ENCODE measurements at places on chromosomes 7 and 10.
A peak's percentile ranks its signal among the peaks of the same experiment; 100 is the strongest.

GRCh38 chr7:37118004-37118403 is 330.7 kb downstream of the ELMO1 start:
- DNase-seq, result no peak

DNA sequence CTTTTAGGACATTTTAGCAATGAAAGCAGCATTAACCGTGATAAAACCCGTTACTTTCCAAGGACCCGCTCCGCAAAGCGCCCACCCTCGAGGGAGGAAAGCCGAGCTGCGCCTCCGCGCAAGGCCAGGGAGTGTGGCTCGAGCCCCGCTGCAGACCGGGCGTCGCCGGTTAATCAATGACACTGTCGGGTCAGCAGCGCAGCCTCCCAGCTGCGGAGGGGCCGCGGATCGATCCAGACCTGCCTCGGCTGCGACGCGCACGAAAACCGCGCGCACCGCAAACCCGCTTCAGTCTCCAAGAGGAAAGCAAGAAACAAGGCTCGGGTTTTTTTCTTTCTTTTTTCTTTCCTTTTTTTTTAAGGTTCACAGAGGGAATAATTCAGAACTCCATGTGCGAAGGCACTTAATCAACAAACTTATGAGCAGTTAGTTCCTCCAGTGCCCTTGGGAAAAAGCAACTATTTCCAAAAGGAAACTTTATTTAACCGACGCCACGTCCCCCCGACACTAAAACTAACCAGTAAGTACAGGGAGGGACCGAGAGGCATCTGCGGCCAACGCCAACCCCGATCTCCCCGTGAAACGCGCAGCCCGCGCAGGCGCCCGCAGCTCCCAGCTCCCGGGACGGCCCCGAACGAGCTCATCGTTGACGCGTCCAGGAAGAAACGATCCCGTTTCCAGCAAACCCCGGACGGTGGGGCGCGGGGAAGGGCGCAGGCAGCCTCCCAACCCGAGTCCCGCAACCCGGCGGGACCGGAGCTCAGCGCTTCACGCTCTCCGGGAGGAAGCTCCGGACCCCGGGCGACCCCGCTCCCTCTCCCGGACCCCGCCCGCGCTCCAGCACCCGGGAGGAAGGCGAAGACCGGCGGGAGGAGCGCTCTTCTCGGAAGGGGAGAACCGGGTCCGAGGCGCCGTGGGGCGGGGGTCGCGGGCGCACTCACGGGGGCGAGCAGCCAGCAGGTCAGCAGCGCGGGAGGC is 598 bp downstream of the VIPR2 start:
- no peak for DNase-seq

- no peak for DNase-seq
These were observed 99.4 kb upstream of the TMEM106B start for GRCh38 chr7:12111422-12112405.

GRCh38 chr7:44646176-44646920 is 39.9 kb downstream of the OGDH start:
- DNase-seq, result no peak

DNA sequence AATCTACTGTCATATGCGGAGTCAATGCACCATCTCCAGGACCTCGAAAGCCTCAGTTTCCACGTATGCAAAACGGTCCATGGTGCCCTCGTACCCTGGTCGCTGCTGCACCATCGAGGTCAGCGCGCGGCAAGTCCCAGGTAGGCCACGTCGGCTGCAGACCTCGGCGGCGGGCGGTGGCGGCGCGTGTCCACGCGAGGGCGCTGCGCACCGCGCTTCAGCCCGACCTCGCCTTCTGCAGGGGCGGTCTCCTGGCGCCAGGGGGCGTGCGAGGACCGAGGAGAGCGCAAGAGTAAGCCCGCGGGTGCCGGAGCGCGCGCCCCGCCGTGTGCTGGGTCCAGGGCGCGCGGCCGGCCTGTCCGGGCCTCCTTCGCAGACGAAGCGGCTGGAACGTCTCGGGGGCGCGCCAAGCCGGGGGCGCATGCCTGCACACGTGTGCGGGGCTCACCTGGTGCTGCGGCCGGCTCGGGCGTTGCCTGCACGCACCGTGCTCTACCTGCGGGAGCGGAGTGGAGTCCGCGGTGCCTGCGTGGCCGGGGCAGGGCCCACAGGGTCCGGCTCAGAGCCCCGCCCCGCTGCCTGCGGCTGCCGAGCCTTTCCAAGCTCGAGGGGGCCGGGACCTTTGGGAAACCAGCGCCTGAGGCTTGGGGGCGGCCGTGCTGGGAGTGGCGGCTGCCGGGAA is 54.0 kb downstream of the GLRX3 start:
- peak; percentile 90 for DNase-seq

- DNase-seq, result no peak
These were observed 400.5 kb upstream of the GRM3 start for GRCh38 chr7:86243171-86243570.

DNA sequence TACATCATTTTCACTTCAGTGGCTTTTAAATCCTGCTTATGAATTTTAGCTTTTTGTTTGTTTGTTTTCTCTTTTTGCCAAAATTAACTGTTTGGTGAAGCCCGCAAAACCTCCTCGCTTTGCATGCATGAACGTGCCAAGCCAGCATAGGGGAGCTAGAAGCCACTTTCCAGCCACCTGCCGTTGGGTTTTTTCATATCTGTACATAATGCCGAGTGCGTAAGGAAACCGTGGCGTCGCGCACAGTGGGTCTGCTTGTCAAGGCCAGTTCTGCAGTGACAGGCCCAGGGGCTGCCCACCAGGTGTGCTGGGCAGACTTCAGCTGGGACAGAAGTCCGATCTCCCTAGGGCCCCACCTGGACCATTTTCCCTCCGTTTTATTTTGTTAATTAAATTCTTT is 41.1 kb downstream of the WIPI2 start:
- DNase-seq, result no peak

DNA sequence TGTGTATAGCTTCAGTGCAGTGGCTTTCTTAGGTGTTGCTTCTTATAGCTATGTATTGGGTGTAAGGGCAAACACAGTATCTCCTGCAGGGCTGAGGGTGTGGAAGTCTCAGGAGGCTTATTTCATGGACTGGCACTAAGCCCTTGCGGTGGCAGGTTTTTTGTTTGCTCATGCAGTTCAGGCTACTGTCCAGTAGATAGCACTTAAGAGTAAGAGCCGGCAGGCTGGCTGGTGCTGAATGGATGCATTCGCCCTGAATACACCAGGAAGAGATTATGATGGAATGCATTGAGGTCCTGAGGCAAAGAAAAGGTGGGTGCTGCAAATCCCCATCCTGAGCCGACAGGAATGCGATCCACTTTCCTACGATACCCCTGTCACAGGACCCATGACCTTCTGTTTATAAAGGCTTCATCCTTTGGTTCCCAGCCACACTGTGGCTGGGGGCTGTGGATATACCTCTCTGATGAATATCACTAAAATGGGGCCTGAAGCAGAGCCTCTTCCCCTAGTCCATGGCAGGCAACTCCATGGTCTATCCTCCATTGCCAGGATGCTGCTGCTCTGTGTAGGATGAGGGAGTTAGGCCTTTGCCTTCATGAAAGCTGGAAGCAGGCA is 44.9 kb downstream of the ANXA8 start:
- DNase-seq, result no peak

DNA sequence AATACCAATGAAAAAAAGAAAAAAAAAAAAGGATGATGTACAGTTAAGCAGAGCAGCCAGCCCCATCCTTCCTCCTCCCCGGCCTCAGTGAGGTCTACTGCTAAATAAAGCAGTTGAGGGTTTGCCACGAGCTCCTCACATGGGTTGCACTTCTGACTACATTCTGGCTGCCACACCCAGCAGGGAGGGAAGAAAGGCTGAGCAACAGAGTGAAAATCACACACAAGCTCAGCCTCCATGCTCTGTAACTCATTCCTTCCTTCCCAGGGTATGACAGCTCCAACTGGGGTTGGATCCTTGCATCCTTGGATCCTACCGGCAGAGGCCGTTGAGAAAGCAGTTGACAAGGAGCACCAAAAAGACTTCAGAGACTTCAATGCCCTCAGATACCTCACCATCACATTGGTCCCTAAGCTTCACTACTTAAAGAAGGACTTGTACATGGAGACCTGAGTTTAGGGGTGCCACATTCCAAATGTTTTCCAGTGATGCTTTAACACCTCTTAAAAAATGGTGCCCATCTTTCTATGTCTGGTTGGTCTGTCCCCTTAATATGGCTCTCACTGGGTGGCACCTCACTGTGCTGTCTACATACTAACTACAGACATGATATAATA is 52.9 kb upstream of the PIK3CG start:
- no peak for DNase-seq

GRCh38 chr10:132158823-132159222 is 27.9 kb upstream of the DPYSL4 start:
- no peak for DNase-seq

- DNase-seq, result no peak
These were observed 35.0 kb downstream of the INPP5A start for GRCh38 chr10:132572545-132572937.

DNA sequence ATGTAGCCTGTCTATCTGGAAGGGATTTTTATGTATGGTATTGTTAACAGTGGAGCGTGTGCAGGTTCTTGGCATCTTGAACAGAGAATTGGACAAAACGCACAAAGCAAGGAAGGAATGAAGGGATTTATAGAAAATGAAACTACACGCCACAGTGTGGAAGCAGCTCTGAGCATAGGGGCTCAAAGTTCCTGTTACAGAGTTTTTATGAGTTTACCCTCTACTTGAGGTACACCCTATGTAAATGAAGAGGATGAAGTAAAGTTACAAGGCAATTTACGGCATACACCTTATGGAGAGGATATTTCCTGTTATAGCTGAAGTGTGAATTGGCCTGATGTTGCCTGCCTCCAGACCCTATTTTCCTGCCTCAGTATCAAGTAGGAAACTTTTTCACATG is 33.3 kb downstream of the FANK1 start:
- DNase-seq, result no peak

GRCh38 chr7:157652161-157652953 is 315.6 kb downstream of the DNAJB6 start:
- no peak for DNase-seq

GRCh38 chr10:23459308-23459939 is 20.5 kb downstream of the OTUD1 start:
- DNase-seq, result no peak

GRCh38 chr7:113918946-113919345 is at the start of gene PPP1R3A:
Gene PPP1R3A, minus strand, starts transcription at chr7:113919009. Its CDS starts 13 bp downstream, at chr7:113918996.
- no peak for DNase-seq

DNA sequence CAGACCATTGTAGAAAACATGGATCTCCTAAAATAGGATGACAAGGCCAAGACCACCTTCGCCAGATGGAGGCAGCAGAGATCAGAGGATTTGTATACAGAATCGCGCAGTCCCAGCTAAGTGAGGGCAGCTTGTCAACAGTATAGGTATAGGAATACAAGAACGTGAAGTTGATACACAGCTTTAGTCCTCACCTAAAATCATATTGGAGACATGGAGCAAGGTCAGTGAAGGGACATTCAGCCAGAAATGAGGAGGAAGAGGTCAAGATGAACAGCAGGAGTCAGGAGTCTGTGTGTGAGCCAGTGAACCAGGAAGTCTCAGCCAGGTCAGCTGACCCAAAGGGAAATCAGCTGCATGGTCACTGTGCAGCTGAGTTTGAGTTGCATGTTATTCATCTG is 263.4 kb upstream of the PRKCQ start:
- DNase-seq, result no peak

- no peak for DNase-seq
These were observed 213.9 kb upstream of the LRRN3 start for GRCh38 chr7:110877016-110877415.

DNA sequence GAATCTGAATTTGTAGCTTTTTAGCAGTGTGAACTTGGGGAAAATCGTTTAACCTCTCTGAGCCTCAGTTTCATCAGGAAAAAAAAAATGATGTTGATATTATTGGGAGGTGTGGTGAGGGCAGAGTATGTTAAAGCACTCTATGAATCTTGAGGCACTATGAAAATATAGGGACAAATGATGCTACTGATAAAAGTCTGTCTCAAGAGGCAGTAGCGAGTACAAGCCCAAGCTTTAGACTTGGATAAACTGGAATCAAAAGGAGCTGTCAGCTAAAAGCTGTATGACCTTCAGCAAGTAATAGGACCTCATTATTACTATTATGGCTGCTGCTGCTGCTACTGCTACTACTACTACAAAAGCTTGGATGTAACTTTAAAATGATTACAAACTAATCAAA is 8.4 kb downstream of the ZNF277 start:
- DNase-seq, result no peak

DNA sequence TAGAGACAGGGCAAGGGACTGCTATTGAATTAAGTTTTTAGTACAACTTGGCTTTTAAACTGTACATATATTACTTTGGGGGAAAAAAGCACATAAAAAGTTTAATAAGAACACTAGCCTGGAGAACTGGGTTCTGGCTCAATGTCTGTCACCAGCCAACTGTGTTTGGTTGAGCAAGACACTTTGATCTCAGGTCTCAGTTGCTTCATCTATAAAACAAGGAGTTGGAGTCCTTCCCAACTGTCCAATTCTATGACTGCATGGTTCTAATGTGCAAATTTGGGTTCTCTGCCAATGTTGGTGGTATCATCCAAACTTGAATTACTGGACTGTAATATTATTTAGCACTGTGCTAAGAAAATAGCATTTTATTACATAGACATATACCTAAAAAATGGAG is 50.3 kb downstream of the ATXN7L1 start:
- no peak for DNase-seq

- no peak for DNase-seq
These were observed 5.0 kb downstream of the MYO1G start for GRCh38 chr7:44973610-44974401.

GRCh38 chr7:156827587-156828203 is 65.3 kb downstream of the LMBR1 start:
- no peak for DNase-seq

GRCh38 chr7:130441408-130441869 is 623 bp upstream of the CEP41 start:
- DNase-seq, result no peak

DNA sequence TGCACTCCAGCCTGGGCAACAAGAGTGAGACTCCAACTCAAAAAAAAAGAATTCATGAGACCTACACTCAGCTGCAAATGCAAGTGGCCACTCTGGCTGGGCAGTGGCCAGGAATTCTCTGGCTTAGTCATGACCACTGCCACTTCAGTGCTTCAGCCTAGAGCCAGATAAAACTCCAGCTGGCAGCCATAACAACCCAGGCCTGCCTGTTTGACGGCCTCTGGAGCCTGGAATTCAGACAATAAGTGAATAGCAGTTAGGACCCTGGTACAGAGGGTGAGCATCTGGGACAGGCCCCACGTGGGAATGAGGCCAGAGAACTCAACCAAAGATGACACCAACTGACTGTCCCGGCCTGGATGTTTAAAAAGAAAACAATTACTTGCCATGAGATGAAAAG is 18.9 kb downstream of the RCC1L start:
- DNase-seq, result no peak

GRCh38 chr7:129832282-129832681 is 120.5 kb downstream of the UBE2H start:
- DNase-seq, result no peak

DNA sequence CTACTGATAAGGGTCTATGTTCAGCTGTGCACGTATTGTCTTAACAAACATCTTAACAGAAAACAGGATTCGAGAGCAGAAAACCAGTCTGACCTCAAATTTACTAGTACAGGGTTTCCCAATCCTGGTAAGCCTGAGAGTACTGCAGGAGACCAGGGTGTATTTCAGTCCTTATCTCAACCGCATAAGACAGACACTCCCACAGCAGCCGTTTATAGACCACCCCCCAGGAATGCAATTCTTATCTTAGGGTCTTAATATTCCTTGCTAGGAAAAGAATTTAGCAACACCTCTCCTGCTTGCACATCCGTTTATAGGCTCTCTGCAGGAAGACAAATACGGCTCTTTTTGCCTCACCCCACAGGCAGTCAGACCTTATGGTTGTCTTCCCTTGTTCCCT is 277.3 kb downstream of the SDK1 start:
- no peak for DNase-seq

GRCh38 chr10:78953113-78953798 is 115.5 kb upstream of the ZMIZ1 start:
- no peak for DNase-seq

Data from activated B cell treated with CpG ODN at 0.5 μM for 24 hours (primary cell).